D341Med (cell line): ENCODE measurements at places on chromosomes 16 and 17.
A peak's percentile ranks its signal among the peaks of the same experiment; 100 is the strongest.

DNA sequence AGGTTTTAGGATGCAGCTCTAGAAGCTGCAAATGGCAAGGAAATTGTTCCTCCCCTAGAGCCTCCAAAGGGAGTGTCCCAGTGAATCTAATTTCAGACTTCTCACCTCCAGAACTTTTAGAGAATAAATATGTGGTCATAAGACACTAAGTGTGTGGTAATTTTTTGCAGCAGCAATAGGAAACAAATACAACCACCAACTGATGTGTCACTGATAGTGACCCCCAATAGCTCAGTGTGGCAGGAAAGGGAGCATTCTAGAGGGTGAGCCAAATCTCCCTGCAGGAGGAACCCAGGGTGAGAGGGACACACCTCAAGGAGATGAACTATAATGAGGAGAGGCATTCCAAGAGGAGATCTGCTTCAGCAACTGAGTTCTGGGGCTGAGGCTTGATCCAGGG lies 4.1 kb downstream of the CCL4L2 start:
- no peak for DNase-seq

DNA sequence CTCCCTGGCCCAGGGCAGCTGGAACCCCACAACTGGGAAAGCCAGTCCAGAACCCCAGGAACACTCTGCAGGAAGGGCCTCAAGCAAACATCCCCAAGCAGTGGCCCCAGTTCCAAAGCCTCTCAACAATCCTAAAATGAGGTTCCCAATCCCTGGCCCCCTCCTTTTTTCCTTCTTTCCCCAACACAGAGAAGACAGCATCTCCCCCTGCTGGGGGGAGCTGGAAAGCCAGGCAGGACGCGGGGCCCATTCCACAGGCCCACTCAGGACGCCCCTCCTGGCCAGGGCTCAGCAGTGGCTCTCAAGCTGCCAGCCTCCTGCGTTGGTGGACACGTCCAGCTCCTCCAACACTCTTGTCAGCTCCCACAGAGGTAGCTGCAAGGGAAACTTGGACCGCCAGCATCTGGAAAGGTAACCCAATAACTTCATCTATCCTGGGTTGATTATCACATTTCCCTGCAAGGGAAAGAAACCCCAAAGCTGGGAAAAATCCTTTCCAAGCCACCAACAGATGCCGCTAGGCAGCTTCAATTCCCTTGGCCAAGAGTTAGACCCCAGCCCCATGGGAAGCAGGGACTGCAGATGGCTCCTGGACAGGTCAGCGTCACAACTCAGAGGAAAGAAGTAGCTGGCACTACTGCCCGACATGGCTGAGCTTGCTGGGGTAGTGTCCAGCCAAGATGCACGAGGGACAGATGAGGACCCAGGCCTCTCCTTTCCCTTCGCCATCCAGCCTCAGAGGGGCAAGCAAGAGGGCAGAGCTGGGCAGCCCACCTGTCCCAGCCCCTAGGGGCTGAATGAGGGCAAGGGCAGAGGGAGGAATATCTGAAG lies 7.6 kb downstream of the HDAC5 start:
- peak; percentile 85 for DNase-seq

- no peak for DNase-seq
Measured at GRCh38 chr16:63655846-63656245, 1466.0 kb downstream of the CDH11 start.

GRCh38 chr16:75048530-75048929 lies 49.7 kb downstream of the ZNRF1 start:
- no peak for DNase-seq

- DNase-seq: no peak
Measured at GRCh38 chr17:82876149-82876548, 36.3 kb upstream of the ZNF750 start.

GRCh38 chr16:10599626-10600025 lies 19.2 kb upstream of the EMP2 start:
- no peak for DNase-seq

GRCh38 chr17:49334744-49335512 lies 27.1 kb downstream of the ZNF652 start:
- no peak for DNase-seq

- DNase-seq: no peak
Measured at GRCh38 chr16:65991149-65991701, 375.3 kb upstream of the CDH5 start.

DNA sequence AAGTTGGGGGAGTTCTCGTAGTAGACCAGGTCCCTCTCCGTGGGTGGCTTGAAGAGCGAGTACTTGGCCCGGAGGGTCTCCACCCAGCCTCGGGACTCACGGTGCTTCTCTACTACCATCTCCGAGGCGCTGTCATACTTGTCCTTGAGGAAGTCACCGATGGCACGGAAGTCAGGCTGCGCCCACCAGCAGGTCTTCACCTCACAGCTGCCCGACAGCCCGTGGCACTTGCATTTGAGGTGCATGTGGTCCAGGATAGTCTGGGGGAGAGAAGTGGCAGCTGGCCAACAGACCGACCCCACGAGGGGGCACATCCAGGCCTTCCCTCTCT lies 50.0 kb downstream of the WNT3 start:
- DNase-seq: no peak

DNA sequence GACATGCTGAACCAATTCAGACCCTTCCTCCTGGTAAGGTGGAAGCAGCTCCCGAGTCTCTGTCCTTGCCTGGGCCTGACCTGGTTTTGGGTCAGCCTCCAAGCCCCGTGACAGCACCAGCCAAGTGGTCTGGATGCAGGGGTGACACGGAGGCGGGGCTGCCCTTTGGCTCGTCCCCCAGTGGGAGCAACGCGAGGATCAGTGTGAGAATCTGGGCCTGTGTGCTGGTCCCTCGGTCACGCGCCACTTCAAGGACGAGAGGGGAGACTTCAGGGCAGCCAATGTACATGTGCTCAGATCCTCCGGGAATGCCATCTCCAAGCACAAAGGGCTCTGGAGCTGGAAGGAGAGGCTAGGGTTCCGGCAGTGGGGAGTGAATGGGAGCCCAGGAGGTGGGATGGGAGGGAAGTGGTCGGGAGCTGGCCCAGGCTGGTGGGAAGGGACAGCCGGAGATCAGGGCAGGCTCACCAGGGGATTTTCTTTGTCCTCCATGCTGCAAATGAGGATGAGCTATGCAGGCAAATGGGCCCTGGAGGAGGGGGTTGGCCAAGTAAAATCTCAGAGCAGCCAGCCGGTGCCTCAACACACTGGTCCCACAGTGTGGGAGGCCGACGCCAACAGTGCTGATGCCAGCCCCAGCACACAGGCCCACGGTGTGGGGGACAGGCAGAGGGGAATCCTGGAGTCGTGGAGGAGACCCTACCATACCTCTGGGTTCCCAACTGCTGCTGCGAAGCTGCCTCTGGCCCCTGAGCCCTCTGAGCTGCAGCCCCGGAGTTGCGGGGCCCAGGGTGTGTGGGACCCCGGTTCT lies 4.2 kb upstream of the NDRG4 start:
- no peak for DNase-seq

GRCh38 chr16:3872216-3872895 lies 8.2 kb downstream of the CREBBP start:
- DNase-seq: no peak

GRCh38 chr16:63442246-63442645 lies 1406.0 kb upstream of the CDH8 start:
- no peak for DNase-seq
